ENCODE measurements at places on chromosomes 12 and 14. TPM values are rescaled to one million over a fixed set of nuclear protein-coding genes. Genes with fewer than 3 reads are reported as not detected.

The ANO4 gene
- not detected for total RNA-seq

The MYH6 gene
- total RNA-seq = not detected

The HOXC9 gene
- 2.4 TPM for total RNA-seq

The PYGL gene
- 21.7 TPM for total RNA-seq

The COL2A1 gene
- total RNA-seq = not detected

DNA sequence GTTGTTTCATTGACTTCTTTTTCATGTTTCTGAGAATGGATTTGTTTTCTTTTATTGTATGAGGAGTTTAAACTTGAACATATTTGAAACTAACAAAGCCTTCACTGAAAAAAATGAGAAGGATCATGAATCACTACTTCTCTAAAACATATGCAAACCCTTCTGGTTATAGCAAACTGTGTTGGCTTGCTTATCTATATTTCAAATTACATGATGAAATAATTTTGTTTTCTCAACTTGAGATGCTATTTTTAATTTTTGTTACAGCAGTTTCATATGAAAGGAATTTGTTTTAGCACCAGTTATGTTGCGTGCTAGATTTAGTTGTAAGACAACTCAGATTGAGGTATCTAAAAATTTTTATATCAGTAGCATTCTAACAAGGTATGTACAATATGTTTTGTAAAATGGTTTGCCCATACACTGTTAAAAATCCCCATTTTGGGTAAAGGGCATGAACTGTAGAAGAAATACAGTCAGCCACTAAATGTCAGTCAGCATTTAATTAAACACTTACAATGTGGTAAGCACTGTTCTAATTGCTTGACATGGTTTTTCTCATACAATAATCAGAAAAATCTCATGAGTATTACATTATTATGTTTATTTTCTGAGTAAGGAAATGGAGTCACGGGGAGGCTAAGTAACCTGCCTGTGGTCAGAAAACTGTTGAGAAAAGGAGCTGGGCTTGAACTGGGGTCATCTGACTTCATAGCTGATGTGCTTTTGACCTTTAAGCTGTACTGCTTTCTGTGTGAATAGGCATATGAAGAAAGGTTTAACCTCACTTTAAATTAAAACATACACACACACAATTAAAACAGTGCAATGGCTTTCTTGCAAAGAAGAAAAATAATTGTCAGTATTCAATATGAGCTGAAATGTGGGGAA is 105.7 kb downstream of the PLEKHA5 start:
- DNase-seq = no peak

DNA sequence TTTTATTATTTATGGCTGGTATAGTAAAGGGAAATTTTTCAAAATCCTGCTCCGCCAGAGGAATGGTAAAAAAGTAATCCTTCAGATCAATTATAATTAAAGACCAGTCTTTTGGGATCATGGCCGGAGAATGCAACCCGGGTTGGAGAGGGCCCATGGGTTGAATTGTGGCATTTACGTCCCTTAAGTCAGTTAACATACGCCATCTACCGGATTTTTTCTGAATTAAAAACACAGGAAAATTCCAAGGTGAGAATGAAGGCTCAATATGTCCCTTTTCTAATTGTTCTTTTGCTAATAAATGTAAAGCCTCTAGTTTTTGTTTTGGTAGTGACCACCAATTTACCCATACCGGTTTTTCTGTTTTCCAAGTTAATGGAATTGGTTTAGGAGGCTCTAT is 602.8 kb downstream of the ALG10 start:
- peak; percentile 3 for DNase-seq

GRCh38 chr14:91548108-91548507 is 38.0 kb upstream of the PPP4R3A start:
- DNase-seq = no peak

DNA sequence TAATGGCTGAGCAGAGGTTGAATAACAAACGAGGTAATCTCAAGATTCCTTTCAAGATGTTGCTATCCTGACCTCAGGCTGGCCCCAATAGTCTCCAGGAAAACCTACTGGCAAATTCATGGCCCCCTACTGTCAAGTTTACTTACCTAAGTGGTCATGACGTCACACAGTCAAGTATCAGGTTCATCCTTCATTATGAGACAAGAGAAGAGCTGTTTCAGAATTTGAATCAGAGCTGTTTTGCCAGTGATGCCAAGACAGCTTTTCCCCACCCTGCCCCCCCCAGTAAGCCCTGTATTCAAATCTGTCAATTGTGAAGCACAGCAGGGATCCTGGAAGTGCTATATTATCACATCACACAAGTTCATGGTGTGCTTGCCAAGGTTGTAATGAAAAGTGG is 509.6 kb downstream of the NOVA1 start:
- DNase-seq = no peak

- no peak for DNase-seq
These were observed 1.0 kb downstream of the DNAJC14 start for GRCh38 chr12:55828357-55828756.

DNA sequence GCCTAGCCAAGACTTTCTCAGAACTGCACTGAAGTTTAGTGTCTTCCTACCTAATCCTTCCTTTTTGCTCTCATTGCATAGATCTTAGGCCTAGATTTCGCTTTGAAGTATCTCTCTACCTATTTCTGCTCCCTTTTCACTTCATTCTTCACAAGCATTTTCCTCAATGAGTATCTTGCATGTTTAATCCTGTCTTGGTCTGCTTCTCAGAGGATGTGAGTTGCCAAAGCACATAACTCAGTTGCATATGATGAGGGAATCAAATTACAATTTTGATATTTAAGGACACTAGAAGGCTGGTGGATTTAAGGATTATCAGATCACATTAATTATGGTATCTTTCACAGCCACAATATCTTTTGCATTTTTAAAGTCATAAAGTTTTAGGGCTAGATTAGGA is 195.5 kb upstream of the DAAM1 start:
- DNase-seq = no peak

- DNase-seq = no peak
These were observed 29.9 kb upstream of the LRTM2 start for GRCh38 chr12:1790444-1790843.

- peak; percentile 12 for DNase-seq
These were observed 40.1 kb upstream of the EVL start for GRCh38 chr14:100025111-100025510.

GRCh38 chr12:117227000-117227653 is 36.9 kb upstream of the FBXO21 start:
- no peak for DNase-seq
